ENCODE measurements at places on chromosomes 2 and 18.

DNA sequence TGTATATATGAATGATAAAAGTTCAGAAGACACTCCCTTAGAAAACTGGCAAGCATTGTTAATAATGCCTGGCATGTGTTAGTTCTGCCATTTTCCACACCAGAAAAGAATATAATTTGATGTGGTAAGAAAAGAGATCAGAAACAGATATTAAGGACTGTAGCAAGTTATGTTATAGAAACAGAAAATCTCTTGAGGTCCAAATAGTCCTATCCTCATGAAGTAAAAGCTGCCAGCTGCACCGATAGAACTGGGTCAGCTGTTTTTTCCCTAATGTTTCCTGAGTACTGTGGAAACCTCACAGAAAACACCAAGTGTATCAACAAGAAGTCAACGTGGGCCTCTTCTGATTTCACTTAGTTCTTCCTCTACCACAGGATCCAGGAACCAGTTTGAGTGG, 56.9 kb upstream of the SDC1 start:
- DNase-seq = no peak

DNA sequence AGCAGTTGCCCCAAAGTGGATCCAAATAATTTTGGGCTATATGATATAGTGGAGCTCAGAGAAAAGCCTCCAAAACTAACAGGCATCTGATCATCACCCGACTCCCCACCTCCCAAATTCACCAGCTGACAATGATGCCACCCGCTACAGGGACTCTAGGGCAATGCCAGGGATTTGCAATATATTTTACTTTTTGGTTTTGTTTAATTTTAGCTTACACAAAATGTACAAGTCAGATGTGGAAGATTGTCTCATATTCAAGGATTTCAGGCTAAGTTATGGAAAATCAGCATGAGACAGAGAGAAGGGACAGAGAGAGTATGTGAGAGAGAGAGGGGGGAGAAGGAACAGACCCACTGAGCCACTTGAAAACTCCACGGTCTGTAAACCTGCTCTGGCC, 187.4 kb downstream of the TMEM247 start:
- DNase-seq = no peak

GRCh38 chr2:168538534-168538933, 82.5 kb downstream of the CERS6 start:
- no peak for DNase-seq

DNA sequence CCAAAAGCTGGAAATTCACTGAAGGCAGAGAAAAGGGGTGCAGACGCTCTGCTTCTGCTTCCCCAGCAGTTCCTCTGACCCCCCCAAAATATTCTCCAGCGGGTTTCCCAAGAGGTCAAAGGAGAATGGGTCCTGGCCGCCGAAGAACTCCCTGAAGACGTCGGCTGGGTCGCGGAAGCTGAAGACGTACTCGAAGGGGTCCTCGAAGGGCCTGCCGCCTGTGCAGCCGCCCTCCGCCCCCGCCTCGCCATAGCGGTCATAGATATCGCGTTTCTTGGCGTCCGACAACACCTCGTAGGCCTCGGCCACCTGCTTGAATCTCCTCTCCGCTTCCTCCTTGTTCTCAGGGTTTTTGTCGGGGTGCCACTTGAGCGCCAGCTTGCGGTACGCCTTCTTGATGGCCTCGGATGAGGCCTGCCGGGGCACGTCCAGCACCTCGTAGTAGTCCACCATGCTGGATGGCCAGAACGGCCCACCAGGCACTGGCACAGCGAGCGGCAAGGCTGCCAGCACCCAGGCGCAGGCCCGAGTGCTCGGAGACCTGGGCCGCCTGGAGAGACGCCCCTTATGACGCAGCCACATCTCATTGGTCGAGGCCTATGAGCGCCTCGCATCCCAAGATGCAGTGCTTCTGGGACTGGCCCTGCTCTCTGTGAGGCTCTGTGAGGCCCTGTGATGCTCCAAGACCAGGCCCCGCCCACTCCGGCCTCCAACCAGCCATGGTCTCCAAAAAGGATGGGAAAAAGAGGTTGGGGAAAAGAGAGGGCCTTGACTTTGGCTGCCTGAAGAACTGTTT, 14.8 kb downstream of the UGT1A3 start:
- DNase-seq = no peak

DNA sequence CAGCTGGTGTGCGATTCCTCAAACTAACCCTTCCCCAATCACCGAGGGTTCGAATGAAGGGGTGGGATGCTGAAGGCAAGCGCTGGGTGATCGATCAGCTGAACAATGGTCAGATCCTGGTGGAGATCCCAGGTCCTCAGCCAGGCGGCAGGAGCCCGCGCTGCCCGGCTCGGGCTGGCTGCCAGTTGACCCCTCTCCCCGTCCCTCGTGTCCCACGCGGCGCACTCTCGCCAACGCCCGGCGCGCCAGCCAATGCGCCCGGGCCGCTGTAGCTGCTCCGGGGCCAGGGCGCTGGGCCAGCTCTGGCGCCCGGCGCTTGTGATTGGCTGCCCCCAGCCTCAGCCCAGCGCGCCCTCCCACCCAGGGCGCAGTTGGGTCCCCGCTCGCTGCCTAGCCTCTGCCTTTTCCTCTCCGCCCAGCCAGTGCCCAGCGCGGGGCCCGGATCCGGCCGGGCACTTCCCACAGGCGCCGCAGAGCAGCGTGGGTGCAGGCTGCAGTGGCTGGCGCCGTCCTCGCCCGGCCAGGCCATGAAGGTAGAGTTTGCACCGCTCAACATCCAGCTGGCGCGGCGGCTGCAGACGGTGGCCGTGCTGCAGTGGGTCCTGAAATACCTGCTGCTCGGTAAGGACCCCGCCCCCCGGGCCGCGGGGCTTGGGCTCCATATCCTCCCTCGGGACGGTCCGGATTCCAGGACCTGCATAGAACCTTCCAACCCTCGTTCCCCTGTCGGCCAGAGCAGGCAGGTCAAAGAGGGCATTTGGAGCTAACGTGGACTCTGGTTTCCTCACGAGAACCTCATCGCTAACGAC, at the start of gene MOGAT1:
MOGAT1 (plus strand) TSS at position 400 of the 809 bp plus-strand sequence; CDS start at position 528, 128 bp downstream.
- no peak for DNase-seq

- DNase-seq = no peak
Observed at GRCh38 chr2:68620772-68621171, 22.6 kb upstream of the PROKR1 start.

DNA sequence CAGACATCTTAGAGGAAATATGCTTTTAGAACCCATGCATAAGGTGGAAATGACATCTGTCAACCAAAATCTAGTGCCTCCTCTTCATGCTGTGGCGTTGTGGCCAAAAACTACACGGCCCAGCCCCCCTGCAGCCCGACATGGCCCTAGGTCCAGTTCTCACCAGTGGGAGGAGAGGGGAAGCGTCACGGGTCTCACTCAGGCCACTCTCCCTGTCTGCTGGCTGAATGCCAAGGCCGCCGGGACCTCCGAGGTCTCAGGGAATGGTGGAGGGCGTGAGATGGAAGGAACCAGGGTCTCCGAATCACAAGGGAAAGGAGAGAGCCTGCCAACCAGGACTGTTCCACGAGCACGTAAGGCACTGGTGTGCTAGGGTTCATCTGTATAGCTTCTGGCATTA, 361.0 kb downstream of the ANAPC1 start:
- DNase-seq = no peak

GRCh38 chr2:154591294-154591820, 107.1 kb upstream of the KCNJ3 start:
- DNase-seq = no peak

- DNase-seq = no peak
Observed at GRCh38 chr2:199777916-199778315, 73.1 kb downstream of the FTCDNL1 start.

GRCh38 chr2:103788951-103789350, 1027.1 kb downstream of the TMEM182 start:
- no peak for DNase-seq

GRCh38 chr2:118729760-118730159, 117.7 kb downstream of the EN1 start:
- DNase-seq = no peak

DNA sequence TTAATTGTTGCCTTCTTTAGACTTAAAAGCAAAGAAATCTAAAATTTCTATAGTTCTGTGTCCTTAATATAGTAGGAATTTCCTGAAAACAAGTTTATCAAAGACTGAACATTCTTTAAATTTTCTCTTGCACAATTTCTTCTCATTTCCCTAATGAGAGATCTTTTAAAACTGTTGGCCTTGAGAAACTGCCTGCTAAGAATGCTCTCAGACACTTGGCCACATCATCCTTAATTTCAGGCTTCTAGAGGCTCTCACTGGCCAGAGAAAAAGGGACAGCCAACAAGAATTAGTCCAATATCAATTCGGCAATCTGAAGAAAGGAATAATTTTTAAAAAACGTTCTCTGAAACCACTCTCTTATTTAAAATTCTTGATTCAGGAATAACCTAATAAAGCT, 167.0 kb upstream of the CREB1 start:
- DNase-seq = no peak

DNA sequence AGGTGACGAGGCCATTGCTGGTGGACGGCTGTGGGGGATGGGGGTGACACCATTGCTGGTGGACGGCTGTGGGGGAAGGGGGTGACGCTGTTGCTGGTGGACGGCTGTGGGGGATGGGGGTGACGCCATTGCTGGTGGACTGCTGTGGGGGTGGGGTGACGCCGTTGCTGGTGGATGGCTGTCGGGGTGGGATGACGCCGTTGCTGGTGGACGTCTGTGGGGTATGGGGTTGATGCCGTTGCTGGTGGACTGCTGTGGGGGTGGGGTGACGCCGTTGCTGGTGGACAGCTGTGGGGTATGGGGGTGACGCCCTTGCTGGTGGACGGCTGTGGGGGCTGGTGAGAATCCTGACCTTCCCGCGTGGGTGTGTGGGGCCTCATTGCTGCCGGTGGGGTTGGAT, 47.1 kb downstream of the CTDP1 start:
- no peak for DNase-seq

DNA sequence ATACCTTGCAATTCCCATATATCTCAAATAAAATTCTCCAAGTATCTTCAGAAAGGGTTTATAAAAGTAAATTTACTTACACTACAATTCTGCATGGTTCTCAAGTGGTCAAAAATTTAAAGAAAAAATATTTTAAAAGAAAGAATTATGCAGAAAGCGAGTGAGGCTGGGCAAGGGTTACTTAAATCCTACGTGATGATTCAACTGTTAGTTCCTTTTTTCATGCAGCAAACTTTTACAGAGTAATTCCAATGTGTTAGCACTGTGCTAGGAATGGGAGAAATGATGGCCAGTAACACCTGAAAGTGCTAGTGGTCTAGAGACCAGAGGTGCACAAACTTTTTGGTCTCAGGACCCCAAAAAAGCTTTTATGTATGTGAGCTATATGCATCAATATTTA, 133.4 kb downstream of the ATAD2B start:
- DNase-seq = no peak

DNA sequence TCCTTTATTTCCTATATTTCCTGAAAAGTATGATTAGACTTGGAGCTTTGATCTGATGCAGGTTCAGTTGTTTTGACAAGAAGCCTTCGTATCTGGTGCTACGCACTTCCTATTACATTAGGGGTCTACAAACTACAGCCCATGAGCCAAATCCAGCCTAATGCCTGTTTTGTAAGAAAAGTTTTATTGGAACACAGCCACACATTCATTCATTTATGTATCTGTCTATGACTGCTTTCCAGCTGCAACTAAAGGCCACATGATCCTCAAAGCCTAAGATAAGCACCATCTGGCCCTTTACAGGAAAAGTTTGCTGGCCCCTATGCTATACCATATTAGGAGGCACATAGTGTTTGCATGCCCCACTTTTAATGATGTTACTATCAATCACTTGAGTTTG, 26.0 kb downstream of the EIF2AK3 start:
- DNase-seq = no peak

- DNase-seq = no peak
Observed at GRCh38 chr2:83063511-83063910, 1395.6 kb downstream of the SUCLG1 start.

GRCh38 chr2:152920846-152921245, 202.4 kb downstream of the ARL6IP6 start:
- no peak for DNase-seq

- DNase-seq = no peak
Observed at GRCh38 chr2:159249990-159250715, 36.4 kb downstream of the WDSUB1 start.

DNA sequence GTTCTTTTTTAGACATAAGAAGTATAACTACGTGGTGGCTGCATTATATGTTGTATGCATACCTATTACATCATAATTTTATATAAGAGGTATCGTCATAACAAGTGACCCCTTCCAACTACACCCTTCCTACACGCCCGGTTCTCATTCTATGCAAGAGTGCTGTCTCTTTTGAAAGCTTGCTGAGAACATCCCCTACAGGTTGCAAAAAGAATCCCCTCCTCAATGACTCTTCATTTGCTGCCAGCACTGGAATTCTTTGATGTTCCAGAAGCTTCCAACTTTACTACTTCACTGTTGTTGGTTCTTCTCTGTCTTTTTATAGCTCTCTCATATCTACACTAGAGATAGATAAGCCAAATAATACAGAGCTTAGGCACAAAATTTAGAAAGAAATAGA, 66.4 kb downstream of the CDH7 start:
- DNase-seq = no peak

DNA sequence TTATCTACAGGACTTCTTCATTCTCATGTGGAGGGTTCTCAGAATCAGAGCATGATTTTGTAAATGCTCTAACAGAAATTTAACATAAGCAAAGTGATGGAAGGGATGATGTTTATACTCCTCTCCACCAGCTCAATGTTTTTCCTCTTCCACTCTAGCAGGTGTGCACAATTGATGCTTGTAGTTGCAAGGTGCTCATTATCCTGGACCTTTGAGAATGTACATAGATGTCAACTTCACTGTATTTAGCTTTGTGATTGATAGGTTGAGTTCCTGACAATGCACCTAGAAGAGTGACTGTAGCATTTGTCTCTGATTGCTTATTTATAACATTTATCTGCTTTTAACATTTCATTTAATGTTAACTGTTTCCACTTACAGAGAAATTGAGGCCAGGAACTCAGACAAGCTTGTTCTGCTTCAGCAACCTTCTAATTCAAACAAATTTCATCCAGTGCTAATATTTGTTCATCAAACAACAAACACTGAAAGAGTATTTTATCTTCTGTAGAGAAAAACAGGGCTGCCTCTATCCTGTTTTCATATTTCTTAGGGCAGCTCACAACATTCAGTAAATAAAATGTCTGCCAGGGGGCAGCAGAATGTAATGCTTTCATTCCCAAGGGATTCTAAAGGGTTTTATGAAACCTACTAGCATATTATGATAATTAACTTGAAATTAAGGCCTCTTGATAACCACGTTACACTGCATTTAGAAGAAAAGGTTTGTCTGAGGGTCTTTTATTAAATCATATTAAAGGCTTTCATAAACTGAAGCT, 127.9 kb upstream of the NOL4 start:
- no peak for DNase-seq

- DNase-seq = no peak
Observed at GRCh38 chr2:204842068-204842467, 296.8 kb downstream of the PARD3B start.

- no peak for DNase-seq
Observed at GRCh38 chr2:139964721-139965440, 1184.7 kb upstream of the NXPH2 start.

- DNase-seq = no peak
Observed at GRCh38 chr2:80329491-80329890, 24.9 kb upstream of the LRRTM1 start.

All from activated T-cell treated with anti-CD3 and anti-CD28 coated beads for 48 hours (primary cell).